Left ventricle myocardium inferior (tissue), 1 donor: ENCODE measurements at places on chromosomes 12 and 14.

- DNase-seq = no peak
Measured at GRCh38 chr14:70664698-70665447, 23.2 kb downstream of the TTC9 start.

DNA sequence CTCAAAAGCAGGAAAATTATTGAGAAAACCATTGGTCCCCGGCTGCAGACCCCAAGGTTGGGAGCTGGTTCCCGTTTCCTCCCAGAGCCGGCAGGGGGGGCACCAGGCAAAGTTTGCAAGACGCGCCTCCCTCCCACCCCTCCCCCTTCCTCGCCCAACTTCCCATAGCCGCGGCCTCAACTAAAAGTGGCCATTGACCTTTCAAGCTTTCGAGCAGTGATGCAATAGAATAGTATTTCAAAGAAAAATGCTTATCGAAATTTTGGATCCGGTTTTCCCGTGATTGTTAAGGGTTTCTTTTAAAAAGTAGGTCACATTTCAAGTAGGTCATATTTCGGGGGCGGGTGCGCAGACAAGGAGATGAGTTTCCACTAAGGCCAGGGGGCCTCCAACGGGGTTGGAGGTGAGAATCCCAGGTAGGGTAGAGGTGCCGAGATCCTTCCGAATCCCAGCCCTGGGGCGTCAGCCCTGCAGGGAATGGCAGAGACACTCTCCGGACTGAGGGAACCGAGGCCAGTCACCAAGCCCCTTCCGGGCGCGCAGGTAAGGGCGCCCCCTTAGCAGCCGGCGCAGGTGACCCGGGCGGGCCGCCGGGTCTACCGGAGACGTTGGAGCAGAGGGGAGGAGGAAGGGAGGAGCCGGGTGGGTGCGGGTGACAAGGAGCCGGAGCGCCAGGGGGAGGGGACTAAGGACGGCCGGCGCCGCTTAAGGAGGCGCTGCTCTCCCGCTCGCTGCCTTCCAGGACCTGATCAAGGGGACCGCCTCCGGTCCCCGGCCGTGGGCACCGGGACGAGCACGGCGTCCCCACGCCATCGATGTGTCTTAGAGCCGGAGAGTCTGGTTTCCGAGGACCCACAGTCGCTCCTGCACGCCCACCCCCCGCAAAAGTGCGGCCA lies 2.6 kb upstream of the SOCS2 start:
- DNase-seq = peak; percentile 89

DNA sequence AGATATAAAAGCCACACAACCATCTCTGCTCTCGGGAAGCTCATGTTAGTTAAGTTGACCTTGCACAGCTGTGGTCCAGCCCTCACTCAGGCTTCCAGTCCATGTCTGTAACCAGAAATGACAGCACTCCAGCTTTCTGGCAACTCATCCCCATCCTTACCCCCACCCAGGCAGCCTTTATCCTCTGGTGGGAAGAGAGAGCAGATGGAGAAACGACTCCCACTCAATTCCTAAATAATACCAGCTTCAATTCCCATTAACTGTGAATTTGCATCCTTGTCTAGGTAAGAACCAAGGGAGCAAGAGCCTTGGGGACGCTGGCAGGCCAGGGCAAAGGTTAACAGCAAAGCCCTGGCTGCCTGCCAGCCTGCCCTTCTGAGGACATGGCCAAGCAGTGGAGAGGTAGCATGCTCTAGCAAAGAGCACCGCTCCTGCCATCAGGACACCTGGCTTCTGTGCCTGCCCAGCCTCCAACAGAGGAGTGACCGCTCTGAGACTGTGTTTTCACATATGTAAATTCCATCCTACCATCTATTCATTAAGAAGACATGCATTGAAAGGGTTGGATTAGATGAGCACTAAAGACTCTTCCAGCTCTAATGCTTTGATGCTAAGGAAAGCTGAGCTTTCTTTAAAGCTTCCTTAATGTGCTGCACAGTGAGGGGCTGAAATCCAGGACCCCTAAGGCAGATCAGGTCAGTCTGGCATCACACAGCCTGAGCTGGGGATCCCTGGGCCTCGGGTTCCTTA lies 236.1 kb downstream of the GRIN2B start:
- DNase-seq = no peak

DNA sequence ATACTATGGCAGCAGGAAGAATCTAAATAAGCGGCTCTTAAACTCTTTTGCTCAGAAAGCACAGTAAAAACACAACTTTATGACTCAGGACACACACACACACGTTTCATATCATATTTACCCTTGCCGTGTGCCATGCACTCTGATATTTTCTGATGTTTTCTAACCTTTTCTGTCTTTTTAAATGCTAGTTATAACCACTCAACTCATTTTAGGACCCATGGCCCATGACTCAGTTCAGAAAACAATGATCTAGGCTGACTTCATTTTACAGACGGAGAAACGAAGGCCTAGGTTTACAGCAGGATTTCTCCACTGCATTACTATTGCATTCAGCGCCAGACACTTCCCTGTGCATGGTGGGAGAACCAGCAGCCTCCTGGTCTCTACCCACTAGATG lies 9.1 kb downstream of the VWF start:
- DNase-seq = no peak

- no peak for DNase-seq
Measured at GRCh38 chr12:5898874-5899273, 46.2 kb downstream of the ANO2 start.

- no peak for DNase-seq
Measured at GRCh38 chr12:117718559-117718958, 250.2 kb downstream of the KSR2 start.

GRCh38 chr12:46675736-46676135 lies 150.1 kb downstream of the SLC38A4 start:
- no peak for DNase-seq

DNA sequence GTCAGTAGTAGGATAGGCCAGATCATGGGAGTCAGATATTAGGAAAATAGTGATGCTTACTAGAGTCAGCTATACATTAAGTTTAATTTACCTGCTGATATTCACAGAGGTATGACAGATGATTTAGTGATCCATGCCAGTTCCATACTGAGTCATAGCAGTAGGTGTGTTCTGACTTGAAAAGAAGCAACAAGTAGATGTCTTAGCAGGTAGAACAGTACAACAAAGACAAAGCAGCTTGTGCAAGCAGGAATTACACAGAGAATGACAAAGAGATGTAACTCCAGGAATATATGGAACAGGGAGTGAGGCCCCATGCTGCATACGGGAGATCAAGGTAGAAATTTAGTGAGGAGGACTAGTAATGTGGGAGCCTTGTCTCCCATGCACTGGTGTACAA lies 556.9 kb downstream of the SLC16A7 start:
- DNase-seq = no peak

DNA sequence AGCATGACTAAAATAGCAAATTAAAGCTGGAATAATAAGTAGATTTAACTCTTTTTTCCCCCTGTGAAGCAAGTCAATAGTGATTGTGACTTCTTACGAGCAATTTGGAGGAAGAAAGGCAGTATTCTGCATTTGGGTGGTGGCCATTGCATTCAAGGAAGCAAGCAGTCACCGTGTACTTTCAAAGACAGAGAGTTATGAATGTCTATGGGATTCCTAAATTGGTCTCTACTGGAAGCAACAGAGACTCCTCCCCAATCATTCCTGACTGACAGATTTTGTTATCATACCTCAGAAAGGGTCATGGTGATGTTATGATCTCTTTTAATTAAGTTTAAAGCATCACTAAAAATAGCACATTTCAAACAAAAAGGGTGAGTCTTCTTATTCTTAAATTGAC lies 287.2 kb upstream of the KITLG start:
- no peak for DNase-seq

GRCh38 chr14:56657604-56658003 lies 78.0 kb downstream of the TMEM260 start:
- DNase-seq = no peak
